Effector CD4-positive, alpha-beta T cell (primary cell): ENCODE measurements at places on chromosomes 1 and 21.

- DNase-seq, result no peak
These were observed 522 bp downstream of the TEX35 start for GRCh38 chr1:178513278-178513983.

DNA sequence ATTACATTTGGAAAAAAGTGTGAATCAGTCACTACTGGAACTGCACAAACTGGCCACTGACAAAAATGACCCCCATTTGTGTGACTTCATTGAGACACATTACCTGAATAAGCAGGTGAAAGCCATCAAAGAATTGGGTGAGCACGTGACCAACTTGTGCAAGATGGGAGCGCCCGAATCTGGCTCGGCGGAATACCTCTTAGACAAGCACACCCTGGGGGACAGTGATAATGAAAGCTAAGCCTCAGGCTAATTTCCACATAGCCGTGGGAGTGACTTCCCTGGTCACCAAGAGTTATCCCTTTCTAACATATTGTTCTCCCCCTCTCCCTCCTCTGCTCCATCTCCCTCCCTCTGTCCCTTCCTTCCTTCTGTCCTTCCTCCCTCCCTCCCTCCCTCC lies 47.7 kb upstream of the RHOU start:
- no peak for DNase-seq

- DNase-seq, result no peak
These were observed 245.6 kb downstream of the RRAGC start for GRCh38 chr1:38613996-38614395.

- no peak for DNase-seq
These were observed 369.1 kb downstream of the RGS7 start for GRCh38 chr1:240987928-240988327.

GRCh38 chr1:15687446-15687845 lies 3.3 kb downstream of the PLEKHM2 start:
- no peak for DNase-seq

DNA sequence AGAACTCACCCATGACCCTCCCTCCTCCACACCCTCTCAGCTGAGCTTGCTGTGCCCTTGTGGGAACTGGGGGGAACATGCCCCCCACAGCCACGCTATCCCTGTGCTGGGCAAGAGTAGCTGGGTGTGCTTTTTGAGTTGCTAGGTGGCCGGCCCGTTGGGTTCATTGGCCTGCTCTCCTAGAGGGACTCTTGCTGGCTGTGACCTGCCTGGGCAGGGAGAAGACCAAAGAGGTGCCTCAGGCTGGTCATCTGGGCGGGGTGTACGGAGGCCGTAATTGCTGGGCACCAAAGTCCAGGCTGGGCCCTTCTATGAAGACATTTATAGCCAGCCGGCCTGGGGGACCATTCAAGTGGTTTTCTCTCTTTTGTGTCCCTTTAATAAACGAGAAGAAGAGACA lies 138.3 kb upstream of the ZBTB40 start:
- DNase-seq, result no peak

DNA sequence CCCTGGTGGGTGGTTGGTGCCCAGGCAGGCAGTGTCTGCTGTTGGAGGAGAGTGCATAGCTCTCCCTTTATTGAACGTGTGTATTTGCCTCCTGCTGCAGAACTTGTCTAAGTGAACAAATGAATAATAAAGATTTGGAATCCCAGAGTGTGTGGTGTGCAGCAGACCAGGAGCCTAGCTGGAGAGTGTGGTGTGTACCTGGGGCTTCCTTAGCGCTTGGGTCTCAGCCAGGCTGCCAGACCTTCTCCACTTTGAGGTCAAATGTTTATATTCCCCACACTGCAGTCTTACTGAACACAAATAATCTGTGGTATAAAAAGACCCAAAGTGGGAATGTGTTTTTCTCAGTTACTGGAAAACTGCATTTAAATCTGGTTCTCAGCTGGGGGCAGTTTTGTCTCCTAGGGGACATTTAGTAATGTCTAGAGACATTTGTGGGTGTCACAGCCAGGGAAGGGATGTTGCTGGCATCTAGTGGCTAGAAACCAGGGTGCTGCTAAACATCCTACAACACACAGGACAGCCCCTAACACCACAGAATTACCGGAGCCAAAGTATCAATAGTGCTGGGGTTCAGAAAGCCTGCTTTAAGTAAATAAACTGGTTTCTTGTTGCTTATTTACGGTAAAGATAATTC lies 23.6 kb downstream of the SLC37A1 start:
- no peak for DNase-seq

- no peak for DNase-seq
These were observed 93.1 kb upstream of the PGBD5 start for GRCh38 chr1:230519246-230519645.

DNA sequence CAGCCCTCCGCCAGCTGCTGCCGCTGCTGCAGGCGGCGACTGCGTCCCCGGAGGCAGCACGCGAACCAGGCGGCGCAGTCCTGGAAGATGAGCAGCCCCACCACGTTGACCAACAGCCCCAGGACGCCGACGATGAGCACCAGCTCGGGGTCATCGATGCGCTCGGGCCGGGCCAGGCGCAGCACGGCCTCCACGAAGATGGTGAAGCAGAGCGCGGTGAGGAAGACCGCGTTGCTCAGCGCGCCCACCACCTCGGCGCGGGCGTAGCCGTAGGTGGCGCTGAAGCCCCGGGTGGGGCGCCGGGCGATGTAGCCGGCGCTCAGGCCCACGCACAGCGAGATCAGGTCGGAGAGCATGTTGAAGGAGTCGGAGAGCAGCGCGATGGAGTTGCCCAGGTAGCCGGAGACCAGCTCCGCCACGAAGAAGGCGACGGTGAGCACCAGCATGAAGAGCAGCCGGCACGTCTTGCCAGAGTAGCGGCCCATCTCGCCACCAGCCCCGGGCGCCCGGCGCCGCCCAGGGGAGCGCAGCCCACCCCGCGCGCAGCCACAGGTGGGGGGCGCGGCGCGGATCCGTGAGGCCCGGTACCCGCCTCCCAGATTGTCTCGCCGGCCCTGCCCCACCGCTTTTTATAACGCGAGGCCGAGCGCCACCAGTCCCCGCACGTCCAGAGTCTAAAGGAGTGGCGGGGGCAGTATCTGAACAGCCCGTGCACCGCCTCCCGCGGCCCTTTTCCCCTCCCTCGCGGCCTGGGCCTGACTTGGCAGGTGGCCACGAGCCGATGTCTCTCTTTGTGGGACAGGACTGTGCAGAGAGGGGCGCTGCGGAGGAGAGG lies at the start of gene SLC30A10:
Gene SLC30A10, minus strand, starts transcription at position 602 of the 835 bp plus-strand sequence. Its CDS starts 117 bp downstream, at position 485.
- no peak for DNase-seq

- DNase-seq, result no peak
These were observed 9.7 kb downstream of the SOAT1 start for GRCh38 chr1:179303200-179303785.

- no peak for DNase-seq
These were observed 4.5 kb upstream of the ERVH48-1 start for GRCh38 chr21:42929969-42930368.

- no peak for DNase-seq
These were observed 45.1 kb downstream of the FYB2 start for GRCh38 chr1:56774067-56774609.

- no peak for DNase-seq
These were observed 19.4 kb downstream of the NADK start for GRCh38 chr1:1758692-1759455.

DNA sequence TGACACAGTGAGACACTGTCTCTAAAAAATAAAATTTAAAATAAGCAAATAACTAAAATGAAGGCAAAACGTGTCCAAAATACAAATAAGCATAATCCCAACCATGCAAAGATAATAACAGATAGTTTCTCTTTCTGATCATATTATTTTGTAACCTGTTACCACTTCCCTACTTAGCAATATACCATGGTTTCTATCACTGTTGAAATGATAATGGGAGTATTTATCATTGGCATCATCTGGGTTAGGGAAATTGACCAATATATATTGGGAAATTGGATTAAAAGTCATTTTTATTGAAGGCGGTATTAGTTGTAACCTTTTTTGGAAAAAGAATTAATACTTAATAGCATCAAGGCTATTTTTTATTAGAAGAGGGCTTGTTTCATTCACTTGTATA lies 47.0 kb downstream of the USP25 start:
- no peak for DNase-seq

DNA sequence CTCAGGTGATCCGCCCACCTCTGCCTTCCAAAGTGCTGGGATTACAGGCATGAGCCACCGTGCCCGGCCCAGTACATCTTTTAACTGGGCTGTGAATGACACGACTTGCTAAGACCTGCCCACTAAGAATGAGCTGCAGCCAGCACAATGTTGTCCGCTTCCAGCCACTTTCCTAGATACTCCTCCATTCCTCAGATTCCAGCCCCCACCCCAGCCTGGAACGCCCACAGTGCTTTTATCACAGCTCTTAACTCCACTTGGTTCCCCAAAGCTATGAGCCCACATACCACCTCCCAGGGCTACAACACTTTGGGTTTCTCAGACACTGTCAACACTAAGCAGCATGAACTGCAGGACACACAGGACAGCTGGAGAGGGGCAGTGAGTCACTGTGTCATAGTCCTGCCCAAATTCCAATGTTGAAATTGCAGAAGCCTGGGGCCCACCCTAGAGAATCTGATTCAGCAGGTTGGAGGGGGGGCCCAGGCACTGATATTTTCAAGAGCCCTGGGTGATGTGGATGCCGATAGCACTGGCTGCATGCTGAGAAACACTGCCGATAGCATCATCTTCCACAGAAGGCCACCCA lies 58.0 kb downstream of the ACBD3 start:
- no peak for DNase-seq

DNA sequence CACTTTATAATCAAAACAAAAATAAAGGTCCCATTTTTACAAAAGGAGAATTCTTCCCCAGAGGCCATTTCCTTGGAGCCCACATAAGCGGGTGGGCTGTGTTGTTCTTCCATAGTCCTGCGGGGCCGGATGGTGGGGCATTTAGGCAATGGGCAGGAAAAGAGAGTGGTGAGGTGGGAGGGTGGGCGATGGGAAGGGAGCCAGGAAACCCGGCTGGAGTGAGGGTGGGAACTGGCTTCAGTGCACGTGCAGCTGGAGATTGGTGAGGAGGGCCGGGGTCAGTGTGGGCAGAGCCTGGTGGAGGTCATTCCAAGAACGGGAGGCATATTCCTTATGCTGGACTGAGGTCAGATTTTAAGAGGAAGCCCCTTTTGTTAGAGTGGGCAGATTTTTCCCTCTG lies 13.6 kb downstream of the NENF start:
- no peak for DNase-seq

DNA sequence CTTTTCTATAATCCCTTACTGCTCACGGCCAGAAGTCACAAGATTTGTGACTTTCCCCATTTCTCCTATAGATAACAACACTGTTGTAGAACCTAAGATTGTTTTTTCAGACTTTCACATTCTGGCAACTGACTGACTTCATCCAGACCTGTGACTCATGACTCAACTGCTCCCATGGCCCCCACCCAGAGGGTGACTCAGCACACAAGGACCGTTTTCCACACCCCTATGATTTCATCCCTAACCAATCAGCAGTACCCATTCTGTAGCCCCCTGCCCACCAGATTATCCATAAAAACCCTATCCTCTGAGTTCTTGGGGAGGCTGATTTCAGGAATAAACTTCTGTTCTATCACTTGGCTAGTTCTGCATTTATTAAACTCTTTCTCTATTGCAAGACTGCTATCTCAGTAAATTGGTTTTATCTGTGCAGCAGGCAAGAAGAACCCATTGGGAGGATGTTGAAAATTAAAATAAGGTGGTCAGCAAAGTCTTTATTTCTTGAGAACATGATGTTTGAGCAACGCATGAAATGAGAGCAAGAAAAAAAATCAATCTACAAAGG lies 79.7 kb downstream of the NGF start:
- no peak for DNase-seq

DNA sequence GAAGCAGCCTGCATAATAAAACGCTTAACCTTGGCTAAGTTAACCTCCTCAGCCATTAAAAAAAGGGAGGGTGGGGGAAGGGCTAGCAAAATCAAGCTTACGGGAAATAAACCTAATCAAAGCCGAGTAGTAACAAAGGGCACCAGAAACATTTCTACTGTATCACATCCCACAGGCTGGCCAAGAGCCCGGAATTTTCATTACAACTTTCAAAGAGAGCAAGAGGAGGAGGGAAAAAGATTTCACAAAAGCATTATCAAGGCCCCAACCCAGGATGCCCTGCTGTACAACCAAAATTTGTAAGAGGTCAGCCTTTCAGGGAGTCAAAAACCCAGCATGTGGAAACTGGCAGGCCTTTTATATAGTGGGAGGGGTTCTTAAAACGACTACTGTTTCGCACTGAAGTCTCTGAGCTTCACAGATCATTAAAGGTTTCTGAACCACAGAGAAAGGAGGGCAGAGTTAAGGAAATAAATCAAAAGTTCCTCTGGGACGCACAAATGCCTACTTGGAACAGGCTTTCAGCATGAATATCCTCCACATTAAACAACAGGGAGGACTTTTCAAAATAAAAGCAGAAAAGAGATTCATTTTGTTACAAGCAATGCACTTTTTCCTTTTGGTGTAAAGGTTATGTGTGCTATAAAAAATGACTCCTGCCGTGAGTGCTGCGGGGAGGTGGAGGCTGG lies 90.4 kb downstream of the SLC45A1 start:
- DNase-seq, result no peak
